ENCODE measurements at places on chromosomes 3 and 15.

DNA sequence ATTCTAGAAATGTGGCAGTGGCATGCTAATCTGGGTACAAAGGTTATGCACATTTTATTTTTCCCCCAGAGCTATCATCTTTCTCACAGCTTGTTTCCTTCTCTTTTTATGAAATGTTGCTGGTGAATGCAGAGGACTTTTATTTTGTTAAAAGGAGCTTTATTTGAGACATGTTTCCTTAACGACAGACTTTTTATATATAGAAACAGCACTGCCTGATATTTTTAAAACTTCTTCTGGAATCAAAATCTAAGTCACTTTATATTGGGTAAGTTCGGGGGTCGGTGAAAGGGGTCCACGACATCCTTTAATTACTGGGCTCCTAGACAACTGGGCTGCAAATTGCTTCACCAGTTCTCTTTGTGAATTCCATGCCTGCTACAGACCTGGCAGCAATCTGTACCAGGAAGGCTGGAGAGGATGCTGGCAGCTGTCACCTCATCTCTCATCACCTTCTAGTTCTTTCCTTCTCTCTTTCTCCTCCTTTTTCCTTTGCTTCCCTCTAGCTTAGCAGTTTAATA is 464.7 kb downstream of the PDCD6IP start:
- DNase-seq, result no peak

GRCh38 chr15:99452728-99453636 is 112.8 kb upstream of the MEF2A start:
- DNase-seq, result no peak

DNA sequence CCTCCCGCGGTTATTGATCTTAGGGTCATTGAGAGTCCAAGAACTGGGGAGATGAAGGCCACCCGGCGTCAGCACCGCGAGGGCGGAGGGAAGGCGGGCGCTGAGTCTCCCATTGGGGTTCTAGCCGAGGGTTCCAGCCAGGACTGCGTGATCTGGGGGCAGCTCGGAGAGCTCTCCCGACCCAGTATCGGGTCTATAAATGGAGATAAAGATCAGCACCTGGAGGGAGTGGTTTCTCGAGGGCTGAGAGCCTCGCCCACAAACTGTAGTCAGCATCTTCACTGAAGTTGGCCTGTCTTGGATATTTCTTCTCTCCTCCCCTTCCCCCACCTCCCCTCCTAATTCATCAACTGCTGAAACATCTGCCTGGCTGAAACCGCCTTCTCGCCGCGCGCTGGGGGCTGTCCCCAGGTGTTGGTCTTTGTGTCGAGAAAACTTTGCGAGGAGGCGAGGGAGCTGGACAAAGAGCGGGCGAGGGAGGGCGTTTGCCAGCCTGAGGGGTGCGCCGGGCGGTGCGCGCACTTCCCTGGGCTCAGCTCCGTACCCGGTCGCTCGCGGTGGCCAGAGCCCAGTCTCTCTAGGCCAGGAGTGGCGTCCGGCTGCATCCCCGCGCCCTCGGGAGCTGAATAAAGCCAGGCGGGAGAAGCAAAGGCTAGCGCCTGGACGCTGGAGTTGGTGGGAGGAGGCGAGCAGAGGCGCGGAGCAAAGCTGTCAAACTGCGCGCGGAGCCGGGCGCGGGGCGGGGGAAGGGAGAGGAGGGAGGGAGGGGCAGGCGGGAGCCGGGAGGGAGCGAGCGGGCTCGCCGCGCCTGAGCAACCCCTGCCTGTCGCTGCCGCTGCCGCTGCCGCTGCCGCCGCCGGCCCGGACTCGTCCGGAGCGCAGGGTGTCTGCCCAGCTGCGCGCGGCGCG is at the start of gene ST8SIA2:
TSS of gene ST8SIA2 (plus strand) at position 811 of the 909 bp plus-strand sequence. CDS start 184 bp downstream, outside the sequence.
- DNase-seq, result no peak

GRCh38 chr15:68372291-68372811 is 59.6 kb downstream of the ITGA11 start:
- no peak for DNase-seq

- DNase-seq, result no peak
Measured at GRCh38 chr15:37221671-37222145, 121.4 kb upstream of the MEIS2 start.

- DNase-seq, result no peak
Measured at GRCh38 chr15:67937153-67937761, 97.4 kb upstream of the RNU6-1 start.

GRCh38 chr15:28033443-28033842 is 65.7 kb downstream of the OCA2 start:
- no peak for DNase-seq

DNA sequence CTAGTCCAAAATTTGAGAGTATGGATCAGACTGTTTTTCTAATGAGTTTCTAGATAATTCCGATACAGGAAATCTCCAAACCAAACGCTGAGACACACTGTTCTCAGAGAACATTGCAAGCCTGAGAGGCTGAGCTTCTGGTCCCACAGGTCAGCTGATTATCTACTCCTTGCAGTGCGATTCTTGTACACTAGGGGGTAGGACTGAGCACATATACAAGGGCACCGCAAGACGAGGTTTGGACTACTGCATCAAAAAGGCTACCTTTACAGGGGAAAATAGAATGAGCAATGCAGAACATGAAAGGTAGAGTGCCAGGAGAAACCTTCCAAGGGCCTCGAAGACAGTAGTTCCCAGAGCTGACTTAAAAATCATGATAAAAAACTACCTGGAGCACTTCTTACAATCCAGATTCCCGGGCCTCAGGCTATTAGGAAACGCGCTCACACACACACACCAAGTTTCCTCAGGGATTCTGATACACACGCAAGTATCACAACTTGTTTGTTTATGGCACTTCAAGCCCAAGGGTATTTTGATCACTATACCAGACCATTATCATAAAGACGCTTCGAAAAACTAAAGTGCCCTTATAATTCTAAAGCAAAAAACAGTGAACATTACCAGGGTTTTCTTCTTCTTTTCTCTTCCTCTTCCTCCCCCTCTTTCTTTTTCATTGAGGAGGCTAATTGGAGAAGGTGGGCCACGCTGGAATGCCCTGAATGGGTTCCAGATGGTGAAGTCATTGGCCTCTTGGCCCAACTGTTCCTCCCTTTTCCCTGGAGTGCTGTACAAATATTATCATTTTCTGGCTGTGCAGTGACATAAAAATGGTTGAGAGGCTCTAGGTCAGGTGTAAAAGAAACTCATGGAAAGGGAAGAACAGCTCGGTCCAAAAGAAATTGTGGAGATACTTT is 61.8 kb downstream of the SLC12A8 start:
- DNase-seq, result no peak

DNA sequence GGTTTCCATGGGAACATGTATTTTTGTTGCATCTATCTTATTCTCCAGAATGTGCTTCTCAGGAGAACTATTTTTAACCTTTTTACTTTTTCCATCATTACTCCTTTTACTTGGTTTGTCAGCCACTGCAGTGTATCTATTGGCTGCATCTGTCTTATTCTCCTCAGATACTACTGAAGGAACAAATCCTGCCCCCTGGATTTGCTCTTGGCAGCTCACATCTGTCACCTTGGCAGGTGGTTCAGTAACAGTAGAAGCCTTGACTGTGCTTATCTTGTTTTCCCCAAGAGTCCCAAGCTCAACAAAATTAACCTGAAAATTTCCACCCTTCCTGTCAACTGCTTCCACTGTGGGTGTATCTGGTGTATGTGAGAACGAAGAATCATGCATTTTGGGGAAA is 106.0 kb downstream of the MAP4 start:
- no peak for DNase-seq

DNA sequence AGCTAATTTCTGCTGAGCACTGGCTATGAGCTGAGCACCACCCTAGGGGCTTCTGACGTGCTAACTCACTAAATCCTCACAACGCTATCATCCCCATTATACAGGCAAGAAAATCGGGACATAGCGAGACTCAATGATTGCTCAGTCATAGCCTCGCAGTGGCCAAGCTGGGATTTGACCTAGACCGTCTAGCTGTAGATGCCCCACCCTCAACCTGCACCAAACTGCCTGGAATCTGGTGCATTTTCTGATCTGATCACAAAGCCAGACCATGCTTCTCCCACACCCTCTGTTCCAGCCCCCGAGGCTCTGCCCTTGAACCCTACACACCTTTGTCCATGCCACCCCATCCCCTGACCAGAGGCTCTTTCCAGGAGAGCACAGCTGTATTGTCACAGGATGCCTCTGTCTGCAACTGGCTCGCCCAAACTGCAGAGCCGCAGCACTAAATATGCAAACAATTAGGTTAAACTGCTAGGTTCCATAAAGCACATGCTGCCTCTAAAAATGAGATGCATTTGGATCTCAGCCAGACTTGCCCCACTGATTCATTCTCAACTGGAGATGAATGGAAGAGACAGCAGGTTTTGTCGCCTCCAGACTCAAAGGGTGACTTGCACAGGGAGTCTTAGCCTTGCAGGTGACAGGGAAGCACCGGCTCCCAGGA is 95.2 kb downstream of the NUP210 start:
- DNase-seq, result no peak

DNA sequence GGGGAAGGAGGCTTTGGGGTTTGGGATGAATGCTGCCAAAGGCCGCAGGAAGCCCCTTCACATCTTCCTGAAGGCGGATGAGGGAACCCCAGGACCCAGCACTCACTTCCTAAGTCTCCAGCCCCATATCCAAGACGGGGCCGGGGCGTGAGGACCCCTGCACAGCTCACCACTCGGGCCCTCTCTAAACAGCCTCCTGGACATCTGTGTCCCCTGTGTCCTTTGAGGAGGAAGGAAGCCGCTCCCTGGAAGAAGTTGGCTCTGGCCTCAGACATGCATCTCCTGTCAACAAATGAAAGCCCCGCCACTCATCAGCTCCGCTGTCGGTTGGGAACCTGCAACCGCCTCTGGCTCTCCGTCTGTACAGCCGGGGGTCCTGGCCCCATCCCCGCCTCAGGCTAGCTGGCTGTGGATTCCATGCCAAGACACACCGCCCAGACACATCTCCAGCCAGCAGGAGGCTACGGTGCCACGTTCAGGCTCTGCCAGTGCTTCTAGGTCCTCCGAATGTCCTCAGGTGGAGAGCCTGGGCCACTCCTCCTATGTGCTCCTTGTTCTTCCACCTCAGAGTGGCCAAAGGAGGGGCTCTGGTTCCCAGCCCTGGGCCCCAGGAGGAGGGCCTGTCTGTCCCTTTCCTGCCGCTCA is 140.0 kb upstream of the MEF2A start:
- DNase-seq, result no peak

DNA sequence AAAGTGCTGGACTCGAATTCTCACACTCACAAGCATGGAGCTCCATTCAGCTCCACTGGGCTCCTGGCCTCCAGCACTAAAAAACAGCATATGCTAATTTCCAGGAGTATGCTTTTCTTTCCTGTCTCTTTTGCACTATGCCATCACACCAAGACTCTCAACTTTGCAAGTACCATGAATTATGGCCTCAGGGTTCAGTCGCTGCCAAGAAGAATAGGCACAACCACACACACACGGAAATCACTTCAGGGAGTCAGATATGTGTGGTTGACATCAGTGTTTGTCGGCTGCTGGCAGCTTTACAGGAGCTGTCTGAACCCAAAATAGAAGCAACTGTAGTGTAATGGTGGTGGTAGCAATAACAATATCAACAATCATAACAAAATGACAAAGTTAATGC is 305.0 kb upstream of the SLCO3A1 start:
- DNase-seq, result no peak

DNA sequence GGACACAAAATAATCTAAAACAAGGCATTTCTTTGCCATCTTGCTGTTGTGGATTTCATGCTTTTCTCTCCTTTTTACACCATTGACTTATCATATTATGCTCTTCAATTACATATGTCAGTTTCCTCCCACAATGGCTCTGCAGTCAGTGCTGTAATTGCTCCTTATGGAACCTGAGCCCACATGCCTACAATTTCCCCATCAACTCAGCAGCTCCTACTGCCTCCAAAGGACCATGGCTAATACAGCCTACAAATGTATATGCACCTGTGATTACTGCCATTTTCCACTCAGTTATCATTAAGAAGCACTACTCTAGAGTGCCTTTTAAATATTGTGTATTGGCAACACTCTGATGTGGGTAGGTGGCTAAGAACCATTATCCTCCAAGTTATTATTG is 30.8 kb downstream of the RTP4 start:
- no peak for DNase-seq

DNA sequence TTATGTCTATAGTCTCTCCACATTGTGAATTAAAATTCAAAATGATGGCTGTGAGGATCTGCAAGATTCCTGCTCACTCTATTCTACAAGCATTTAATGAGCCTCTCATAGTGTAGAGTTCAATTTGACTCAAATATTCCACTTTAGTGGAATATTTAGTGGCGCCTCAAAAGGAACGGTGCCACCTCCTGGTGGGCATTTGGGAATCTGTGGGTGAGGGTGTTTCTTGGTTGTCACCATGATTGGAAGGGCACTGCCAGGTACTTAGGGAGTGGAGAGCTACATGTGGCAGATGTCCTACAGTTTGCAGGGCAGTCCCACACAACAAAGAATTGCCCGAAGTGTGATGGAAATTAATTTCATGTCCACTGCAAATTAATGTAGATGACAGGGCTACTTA is 21.5 kb upstream of the KCNMB3 start:
- DNase-seq, result no peak

- DNase-seq, result peak; percentile 61
Measured at GRCh38 chr3:130658678-130659077, 88.0 kb downstream of the PIK3R4 start.

DNA sequence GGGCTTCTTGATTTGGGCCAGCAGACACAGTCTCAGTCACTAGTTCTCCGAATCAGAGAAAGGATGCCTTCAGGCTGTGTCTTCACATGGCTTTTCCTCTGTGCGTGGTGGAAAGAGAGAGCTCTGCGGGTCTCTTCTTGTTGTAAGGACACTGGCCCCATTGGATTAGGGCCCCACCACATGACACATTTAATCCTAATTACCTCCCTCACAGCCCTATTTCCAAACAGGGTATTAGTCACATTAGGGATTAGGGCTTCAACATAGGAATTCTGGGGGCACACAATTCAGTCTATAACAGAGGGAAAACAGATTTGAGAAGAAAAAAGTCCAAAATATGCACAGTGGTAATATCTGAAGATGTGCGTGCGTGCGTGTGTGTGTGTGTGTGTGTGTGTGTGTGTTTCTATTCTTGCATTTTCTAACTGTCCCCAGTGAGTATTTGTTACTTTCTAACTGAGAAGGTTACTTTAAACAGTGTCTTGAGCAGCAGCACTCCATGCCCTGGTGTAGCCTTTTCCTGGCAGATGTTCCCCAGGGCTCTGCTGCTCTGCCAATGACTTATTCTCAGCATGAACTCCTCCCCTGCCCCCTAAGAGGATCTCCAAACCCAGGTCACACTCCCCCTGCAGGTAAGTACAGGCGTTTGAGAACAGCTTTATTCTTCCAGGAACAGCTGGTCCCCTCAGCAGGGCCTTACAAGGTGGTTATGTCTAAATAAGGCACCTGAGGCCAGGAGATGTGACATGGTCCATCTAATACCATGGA is 72.9 kb downstream of the RPL39L start:
- DNase-seq, result no peak

- DNase-seq, result no peak
Measured at GRCh38 chr15:70521576-70522322, 241.6 kb downstream of the UACA start.

DNA sequence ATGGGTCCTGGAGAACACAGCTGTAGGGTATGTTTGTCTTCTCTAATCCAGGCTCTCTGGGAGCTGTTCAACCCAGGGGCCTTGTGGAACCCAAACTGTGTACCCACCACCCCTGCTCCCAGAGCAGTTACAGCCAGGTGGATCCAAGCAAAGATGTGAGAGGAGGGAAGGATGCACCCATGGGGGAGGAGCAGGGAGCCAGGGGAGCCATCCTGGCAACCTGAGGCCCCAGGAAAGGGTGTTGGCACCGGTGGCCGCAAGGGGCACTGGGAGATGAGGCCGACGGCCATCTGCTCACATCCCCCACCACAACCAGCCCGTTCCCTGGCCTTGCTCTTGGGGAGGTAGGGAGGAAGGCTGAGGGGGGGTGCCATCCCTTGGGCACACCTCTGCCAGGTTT is 43.2 kb downstream of the CMTM6 start:
- no peak for DNase-seq

Data from AG04449 (cell line).